ENCODE measurements at places on chromosomes 2 and 18.

GRCh38 chr18:48545757-48546321, 7.0 kb downstream of the CTIF start:
- DNase-seq, result no peak

- no peak for DNase-seq
Measured at GRCh38 chr2:148640767-148641166, 3.8 kb upstream of the EPC2 start.

- no peak for DNase-seq
Measured at GRCh38 chr2:147792966-147793617, 51.7 kb upstream of the ACVR2A start.

GRCh38 chr2:32067549-32067948, 4.2 kb downstream of the SPAST start:
- no peak for DNase-seq

GRCh38 chr2:128439791-128440665, 121.4 kb upstream of the HS6ST1 start:
- no peak for DNase-seq

Measured in GM10248 (cell line).